Midbrain (tissue), 1 donor: ENCODE measurements at places on chromosomes 4 and X.

DNA sequence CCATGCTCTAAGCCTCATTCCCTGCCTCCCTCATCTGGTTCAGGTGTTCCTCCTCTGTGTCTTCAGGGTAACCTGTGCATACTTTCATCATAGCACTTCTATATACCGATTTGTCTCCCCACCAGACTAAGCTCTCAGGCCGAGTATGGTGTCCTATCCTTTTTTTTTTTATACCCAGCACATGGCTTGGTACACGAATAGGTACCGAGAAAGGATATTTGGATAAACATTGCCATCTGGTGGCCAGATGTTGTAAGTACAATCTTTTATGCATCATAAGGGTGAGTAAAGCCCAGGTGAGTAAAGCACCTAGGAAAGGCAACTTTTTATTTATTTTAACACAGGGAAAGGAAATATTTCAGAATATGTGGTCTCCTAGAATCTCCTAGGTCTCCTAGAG is 68.4 kb downstream of the MID2 start:
- DNase-seq = no peak

DNA sequence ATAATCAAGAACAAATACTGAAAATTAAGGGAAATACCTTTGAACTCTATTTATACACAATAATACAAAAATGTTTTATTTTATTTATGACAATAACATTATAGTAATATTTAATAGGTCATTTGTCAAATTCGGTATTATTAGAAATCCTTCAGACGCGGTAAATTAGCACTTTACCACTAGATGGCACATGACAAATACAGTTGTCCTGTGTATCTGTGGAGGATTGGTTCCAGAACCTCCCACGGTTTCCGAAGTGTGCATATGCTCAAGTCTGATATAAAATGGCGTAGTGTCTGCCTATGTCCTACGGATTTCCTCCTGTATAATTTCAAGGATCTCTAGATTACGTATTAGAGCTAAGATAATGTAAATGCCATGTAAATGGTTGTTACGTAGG is 8.1 kb upstream of the LINC00632 start:
- DNase-seq = peak; percentile 39

DNA sequence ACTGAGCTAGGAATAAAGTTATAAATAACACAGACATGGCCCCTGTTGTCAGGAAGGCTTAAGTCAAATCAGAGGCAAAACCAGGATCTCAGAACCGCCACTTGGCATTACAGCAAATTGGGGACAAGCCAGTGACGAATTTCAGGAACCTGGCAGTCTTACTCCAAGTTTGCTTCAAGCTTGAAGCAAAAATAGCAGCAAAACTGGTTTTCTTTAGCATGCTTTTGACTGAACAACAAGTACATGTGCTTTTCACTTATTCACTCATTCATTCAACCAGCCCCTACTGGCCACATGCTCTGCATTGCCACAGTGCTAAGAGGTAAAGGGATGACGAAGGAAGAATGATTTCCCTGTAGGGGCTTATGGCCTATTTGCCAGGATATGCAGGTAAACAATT is 253.9 kb upstream of the PPARGC1A start:
- peak; percentile 43 for DNase-seq

DNA sequence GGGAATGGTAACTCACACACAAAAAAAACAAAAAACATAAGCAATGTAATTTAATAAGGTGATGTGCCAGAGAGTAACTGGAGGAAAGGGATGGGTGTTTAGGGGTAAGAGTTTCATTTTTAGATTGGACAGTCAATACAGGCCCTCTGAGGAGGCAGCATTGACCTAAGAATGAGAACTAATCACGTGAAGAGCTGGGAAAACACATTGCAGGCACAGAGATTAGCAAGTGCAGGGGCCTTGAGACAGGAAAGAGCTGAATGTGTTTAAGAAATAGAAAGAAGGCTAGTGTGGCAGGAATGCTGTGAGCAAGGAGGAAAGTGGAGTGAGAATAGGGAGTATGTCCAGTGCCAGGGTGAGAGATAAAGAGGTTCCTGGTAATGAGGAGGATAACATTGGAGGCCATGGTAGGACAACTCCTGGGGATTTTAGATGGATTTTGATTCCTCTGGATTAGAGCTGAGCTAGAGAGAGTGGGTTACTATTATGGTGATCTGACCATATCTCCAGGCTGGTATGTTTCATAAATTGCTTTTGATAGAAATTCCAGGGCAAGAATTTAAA is 17.6 kb downstream of the PDLIM5 start:
- no peak for DNase-seq

DNA sequence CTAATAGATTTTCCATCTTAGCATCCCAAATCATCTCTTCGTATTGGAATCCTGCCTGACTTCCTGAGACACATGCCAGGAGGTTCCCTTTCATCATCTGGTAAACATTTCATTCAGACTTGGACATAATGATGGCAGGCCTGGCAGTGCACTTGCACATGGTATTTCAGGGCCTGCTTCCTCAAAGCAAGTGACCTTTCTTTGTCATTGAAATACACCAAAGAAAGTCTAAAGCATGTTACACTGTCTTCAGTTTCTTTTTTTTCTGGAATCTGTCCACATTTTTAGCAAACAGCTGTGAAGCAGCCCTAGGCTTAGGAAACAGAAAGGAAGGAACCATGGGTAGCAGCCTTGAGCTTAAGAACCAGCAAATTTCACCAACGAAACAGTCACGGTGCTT is 205.9 kb upstream of the VCX start:
- DNase-seq = no peak

DNA sequence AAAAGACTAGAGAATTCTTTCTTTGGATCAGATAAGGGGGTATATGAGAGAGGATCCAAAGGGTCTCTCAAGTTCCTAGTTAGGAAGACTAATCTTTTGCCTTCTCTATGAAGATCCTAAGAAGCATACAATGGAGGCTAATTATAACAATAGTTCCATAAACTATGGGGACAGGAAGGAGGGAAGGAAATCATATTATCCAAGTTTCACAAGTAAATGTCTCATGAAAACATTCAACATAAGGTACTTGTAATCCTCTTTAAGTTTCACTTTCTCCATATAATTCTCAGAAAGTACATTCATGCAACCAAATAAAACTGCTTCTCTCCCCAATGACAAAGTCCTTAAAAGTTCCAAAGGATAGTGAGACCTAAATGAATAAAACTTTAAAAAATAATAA is 27.1 kb downstream of the STX18 start:
- DNase-seq = no peak

DNA sequence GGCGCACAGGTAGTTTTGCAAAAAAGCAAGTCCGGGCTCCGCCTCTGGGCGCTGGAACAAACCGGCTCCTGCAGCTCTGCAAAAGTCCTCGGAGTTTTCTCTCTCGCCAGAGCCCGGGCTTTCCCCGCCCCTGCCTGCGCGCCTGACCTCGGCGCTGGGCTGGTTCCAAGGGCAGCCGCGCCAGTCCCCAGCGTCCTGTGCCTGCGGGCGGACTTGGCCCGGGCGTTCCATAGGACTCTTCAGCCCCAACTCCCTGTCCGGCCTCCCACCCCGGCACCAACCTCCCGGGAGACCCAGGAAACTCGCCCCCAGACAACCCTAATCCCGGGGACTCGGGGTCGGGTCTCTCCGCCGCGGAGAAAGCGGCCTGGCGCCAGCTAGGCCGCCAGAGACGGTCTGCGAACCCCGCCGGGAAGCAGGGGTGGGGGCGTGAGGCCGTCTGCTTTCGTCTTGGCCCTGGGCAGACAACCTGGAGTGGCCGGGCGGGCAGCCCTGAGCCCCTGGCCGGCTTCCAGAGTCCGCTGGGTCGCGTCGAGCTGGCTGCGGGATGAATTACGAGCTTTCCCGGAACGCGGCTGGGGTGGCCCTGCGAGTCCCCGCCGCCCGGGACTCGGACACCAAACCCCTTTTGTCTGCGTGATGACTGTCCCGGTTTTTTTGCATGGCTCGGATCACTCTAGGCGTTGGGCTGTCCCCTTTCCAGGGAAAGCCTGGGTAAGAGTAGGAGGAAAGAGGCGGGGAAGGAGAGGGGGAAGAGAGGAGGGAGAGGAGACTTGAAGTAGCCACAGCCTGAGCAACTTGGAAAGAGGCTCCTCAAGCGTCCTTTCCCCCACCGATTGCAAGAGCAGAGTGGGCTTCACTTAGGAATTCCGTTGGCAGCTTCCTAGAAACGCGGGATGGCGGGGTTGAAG is 916 bp downstream of the MXRA5 start:
- DNase-seq = no peak

DNA sequence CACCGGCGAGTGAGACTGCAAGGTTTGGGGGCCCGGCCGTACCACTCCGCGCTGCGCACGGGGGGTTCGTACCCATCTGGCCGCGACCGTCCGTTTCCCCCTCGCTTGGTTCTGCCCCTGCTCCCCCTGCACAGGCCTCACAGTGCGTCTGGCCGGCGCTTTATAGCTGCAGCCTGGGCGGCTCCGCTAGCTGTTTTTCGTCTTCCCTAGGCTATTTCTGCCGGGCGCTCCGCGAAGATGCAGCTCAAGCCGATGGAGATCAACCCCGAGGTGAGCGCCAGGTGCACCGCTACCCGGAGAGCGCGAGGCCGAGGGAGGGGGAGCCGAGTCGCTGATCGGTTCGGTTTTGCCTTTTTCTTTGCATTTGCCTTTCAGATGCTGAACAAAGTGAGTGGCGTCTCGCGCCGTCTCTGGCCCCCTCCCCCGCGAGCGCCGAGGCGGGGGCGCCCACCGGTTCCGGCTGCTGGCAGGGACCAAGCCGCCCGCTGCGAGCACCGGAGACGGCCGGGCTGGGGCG is at the start of gene UCHL1:
UCHL1 (plus strand) TSS at position 189 of the 517 bp plus-strand sequence; CDS start at position 238, 49 bp downstream.
- DNase-seq = peak; percentile 58

DNA sequence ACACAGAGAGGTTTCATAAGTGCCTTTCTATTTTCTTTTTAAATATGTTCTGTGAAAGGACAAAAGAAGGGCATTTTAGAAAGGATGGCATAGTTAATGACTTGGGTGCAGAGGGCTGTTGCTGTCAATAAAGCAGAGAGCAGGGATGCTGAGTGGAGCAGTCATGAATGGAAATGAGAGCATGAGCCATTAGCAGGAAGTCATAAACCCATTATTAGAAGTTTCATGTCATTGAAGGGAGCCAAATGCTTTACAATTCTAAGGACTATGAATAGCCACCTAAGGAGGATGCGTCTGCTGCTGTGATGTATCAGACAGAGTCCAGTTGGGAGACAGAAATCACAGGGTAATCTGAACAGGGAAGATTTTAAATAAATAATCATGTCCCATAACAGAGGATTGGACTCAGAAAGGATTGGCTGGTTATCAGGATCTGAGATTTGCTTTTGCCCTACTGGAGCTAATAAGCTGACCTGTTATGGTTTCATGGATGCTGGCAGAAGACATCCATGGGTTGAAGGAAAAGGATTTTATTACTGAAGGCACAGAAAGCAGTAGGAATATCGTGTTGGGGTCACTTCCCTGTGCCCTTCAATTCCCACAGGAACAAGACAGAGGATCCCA is 47.5 kb upstream of the WDR19 start:
- DNase-seq = no peak

GRCh38 chr4:88866862-88867550 is 169.4 kb upstream of the NAP1L5 start:
- no peak for DNase-seq

DNA sequence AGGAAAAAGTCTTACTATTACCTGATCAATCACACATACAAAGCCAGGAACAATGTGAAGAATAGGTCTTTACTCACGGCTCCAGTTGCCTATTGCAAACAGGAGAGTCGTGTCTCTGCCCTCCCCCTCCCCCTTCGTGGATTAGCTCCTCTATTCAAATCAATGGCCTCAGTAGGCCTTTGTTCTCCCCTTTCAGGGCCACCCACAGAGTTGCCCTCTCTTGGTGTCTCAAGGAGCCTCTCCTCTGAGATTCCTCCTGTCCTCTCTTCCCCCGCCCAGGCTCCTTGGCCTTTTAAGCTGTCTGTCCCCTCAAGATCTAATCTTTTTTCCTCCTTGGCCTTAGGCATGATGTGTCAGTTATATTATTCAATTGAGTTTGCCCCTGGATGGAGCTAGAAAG is 107.2 kb upstream of the NALF2 start:
- no peak for DNase-seq

- no peak for DNase-seq
Observed at GRCh38 chr4:58113126-58113525, 1002.9 kb upstream of the IGFBP7 start.

- DNase-seq = no peak
Observed at GRCh38 chrX:136196691-136197155, 49.4 kb downstream of the FHL1 start.

DNA sequence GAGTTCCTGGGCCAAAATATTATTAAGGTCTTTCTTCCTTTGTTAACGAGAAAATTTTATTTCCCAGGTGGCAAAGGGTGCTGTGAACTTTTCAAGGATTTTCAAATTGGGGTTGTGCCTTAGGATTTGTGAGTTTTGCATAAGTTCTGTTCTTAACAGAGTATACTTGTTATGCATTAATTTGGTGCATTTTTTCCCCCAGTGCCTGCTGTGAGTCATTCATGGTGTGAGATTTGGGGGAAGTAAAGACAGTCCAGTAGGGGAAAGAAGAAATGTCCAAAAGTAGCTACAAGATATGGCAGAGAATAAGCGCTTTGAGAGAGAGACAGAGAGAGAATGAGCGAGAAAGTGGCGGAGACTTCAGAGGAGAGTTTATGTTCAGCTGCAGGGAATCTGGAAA is 239.2 kb downstream of the ARHGAP10 start:
- no peak for DNase-seq

DNA sequence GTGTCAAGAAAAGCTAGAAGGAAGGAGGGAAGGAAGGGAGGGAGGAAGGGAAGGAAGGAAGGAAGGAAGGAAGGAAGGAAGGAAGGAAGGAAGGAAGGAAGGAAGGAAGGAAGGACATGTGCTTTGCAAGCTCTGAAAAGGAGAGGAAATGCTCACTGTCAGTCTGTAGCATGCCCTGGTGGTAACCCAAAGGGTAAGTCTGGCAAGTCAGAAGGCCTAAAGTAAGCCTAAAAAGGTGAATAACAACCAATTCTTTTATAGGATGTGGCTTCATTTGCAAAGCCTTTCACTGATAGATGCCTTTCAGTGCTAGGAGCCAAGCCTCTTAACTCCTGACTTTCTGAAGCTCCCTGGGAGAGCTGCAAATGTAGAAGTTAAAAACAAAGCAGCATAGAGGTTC is 542.6 kb downstream of the CFAP47 start:
- no peak for DNase-seq

DNA sequence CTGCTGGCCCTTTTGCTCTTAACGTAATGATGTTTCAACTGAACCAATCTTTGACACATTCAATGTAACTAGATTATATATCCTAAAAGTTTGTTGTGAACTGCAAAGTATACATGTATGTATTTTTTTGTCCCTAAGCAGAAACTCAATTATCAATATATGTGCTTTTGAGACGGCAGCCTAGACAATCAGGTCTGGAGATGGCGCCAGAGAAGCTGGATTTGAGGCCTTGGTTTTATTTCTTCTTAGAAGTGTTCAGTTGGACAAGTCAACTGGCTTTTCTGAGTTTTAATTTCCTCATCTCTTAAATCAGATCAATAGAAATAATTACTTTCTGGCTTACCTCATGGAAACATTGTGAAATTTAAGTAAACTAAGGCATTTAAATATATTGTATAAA is 62.5 kb downstream of the DCAF8L1 start:
- DNase-seq = no peak
